ENCODE measurements at places on chromosomes 1 and 21.

- no peak for DNase-seq
These were observed 1077.2 kb downstream of the TTLL7 start for GRCh38 chr1:82921759-82922158.

DNA sequence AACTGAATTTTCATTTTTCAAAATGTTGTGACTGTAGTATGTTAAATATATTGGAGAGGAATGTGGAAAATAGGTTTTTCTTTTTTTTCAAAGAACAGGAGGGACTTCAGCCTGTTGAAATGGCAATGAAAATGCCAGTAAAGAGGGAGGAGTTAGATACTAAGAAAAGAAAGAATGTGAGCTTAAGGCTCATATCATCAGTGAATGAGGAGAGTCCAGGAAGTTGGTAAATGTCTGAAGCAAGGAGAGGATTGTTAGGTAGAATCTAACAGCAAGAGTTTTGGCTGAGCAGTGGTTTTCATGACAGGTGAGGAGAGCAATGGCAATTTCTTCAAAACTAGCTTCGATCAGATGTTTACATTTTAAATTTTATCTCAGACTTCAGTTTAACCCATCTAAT lies 43.0 kb downstream of the PLA2G4A start:
- no peak for DNase-seq

GRCh38 chr1:217895841-217896240 lies 264.7 kb downstream of the SPATA17 start:
- DNase-seq, result no peak

- no peak for DNase-seq
These were observed 662 bp upstream of the LGALS8 start for GRCh38 chr1:236522937-236523703.

- no peak for DNase-seq
These were observed 7.0 kb downstream of the CFAP45 start for GRCh38 chr1:159892944-159893343.

GRCh38 chr1:164589961-164590507 lies 31.1 kb downstream of the PBX1 start:
- no peak for DNase-seq

DNA sequence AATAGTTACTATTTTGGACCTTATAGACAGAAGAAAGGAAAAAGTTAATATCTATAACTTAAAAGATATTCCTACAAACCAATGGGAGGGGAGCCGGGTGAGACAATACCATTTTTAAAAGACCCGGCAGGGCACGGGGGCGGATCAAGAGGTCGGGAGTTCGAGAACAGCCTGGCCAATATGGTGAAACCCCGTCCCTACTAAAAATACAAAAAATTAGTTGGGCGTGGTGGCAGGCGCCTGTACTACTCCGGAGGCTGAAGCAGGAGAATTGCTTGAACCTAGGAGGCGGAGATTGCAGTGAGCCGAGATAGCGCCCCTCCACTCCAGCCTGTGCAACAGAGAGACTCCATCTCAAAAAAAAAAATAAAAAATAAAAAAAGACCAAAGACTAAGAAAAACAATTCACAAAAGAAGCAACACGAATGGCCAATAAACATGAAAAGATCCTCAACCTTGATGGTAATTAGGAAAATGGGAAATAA lies 1.2 kb upstream of the PSMB2 start:
- DNase-seq, result no peak

DNA sequence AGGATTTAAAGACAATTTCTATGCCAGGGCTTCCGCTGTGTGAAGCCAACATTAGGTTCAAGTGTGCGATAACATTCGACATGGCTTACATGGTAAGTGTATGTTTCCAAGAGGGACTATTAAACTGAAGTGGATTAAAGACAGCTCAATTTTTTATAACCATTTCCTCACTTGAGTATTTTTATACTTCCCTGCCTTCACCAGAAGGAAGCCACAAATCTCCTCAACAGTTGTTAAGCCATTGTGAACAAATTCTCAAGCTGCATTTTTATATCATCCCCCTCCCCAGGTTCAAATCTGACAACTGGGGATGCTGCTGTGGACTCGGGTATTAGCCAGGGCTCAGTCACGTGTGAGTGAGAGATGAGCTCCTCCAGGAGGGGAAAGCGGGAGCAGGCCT lies 116.3 kb downstream of the RHOU start:
- no peak for DNase-seq

All from stimulated activated CD4-positive, alpha-beta T cell treated with anti-CD3 and anti-CD28 coated beads, TNF-alpha, amount 100 ng/mL, for 1 hour (primary cell).